ENCODE measurements at places on chromosomes 3 and 15.
A peak's percentile ranks its signal among the peaks of the same experiment; 100 is the strongest.

GRCh38 chr3:5231074-5231473 lies 43.6 kb downstream of the EDEM1 start:
- DNase-seq: no peak

- no peak for DNase-seq
Observed at GRCh38 chr15:72472992-72473610, 1.0 kb upstream of the ARIH1 start.

GRCh38 chr3:54527953-54528352 lies 399.9 kb downstream of the LRTM1 start:
- DNase-seq: no peak

GRCh38 chr3:100270215-100270583 lies 9.4 kb downstream of the TBC1D23 start:
- DNase-seq: no peak

DNA sequence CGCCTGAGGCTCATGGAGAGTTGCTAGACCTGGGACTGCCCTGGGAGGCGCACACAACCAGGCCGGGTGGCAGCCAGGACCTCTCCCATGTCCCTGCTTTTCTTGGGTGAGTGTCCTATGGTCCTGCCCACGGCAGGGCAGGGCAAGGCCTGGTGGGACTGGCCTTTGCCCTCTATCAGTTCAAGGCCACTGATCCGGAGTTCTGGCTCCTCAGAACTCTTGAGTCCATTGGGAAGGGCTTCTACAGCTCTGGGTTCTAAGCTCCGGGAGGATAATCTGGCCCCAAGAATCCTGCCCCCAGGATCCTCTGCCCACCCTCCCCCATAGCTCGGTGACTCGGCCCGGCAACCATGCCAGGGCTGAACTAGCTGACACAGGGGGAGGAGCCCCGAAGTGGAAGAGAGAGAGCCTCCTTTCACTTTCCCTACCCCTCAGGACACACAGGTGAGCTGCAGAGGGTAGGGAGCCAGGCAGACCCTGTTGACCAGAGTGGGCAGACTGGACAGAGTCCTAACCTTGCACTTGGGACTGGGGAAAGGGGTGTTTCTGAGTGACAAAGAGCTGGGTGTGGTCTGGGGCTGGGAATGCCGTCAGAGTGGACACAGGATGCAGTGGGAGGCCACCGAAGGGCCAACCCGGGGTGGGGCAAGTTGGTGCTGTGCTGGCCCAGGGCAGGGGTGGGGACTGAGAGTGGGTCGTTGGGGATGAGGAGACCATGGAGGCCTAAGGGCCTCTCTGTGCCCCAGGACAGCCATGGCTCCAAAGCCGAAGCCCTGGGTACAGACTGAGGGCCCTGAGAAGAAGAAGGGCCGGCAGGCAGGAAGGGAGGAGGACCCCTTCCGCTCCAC lies 664 bp downstream of the PARP3 start:
- peak; percentile 37 for DNase-seq

GRCh38 chr3:45204136-45204535 lies 22.0 kb downstream of the TMEM158 start:
- no peak for DNase-seq

DNA sequence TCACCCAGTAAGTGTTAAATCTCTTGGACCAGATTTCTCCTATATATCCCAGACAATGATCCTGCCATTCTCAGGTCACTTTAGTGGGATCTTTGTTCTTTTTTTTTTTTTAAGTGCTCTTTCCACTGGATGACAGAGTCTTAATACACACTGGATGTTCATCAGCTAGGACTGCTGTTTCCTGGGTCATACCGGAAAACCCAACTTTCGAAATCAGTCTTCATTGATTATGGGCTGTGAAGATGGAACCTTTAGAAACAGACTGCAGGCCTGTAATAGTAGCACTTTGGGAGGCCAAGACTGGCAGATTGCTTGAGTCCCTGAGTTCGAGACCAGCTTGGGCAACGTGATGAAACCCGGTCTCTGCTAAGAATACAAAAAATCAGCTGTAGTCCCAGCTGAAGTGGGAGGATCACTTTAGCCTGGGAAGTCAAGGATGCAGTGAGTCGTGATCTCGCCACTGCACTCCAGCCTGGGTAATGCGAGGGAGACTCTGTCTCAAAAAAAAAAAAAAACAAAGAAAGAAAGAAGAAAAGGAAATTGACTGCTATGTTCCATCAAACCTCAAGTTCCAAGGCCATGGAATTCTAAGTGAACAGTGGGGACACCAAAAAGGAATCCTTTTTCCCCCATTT lies 2.3 kb downstream of the EOGT start:
- no peak for DNase-seq
